ENCODE measurements at places on chromosomes 1 and 21.

GRCh38 chr1:193417403-193417802, 231.0 kb upstream of the B3GALT2 start:
- no peak for DNase-seq

GRCh38 chr1:169047074-169047473, 59.4 kb upstream of the ATP1B1 start:
- DNase-seq = no peak

DNA sequence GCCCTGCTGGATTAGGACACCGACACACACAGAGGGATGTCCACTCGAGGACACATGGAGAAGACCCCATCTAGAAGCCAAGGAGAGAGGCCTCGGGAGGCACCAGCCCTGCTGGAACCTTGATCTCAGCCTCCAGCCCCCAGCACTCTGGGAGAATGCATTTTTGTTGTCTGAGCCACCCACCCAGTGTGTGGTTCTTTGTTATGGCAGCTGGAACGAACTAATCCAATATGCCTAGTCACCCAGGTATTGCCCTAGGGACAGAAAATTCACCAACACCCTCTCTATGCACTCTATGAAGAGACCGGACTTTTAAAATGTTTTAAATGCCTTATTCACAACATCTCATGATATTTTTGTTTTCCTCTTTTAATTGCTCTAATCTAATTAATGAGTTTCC, 117.4 kb downstream of the CRYAA start:
- no peak for DNase-seq

- DNase-seq = peak; percentile 32
Measured at GRCh38 chr1:164611754-164612642, 53.0 kb downstream of the PBX1 start.

DNA sequence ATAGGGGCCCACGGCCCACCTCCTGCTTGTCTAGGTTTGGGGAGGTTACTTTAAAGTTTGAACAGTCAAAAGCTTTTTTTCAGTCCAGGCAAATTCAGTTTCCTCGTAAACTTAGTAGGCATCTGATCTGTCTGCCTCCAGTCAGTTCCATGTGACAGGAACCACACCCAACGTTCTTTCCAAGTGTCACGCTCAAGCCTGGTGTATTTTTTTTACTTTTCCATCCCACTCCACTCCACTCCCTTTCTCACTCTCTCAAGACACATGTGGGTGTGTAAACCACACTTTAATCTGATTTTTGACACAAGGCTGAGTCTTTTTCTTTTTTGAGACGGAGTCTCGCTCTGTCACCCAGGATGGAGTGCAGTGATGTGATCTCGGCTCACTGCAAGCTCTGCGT, 60.3 kb upstream of the GPR153 start:
- no peak for DNase-seq

GRCh38 chr1:54120698-54121481, 31.9 kb downstream of the CDCP2 start:
- no peak for DNase-seq

- DNase-seq = no peak
Measured at GRCh38 chr1:58964880-58965279, 181.0 kb upstream of the JUN start.

DNA sequence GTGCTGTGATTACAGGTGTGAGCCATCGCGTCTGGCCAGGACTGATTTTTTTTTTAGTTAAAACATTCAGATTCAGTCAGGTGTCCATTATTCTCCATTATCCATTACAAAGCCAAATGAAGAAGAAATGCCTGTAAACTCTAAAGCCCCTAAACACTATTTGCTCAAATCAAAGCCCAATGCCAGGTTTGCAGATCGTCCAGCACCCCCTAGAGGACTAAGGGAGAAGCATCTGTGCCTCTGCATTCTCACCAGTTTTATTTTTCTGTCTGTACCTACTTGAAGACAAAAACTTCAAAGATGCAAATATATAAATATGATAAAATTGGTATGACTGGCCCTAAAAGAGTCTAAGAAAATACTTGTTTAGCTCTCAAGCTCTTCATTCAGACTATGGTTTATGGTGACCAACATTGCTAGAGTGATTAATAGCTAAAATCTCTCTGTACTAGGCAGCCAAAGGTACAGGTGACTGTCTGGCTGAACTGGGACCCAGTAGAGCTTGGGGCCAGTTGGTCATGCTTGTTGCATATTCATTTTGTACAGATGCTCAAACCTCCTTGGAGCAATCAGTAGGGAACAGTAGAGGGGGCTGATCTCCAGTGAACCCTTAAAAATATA, 138.4 kb downstream of the SYT2 start:
- DNase-seq = peak; percentile 45

DNA sequence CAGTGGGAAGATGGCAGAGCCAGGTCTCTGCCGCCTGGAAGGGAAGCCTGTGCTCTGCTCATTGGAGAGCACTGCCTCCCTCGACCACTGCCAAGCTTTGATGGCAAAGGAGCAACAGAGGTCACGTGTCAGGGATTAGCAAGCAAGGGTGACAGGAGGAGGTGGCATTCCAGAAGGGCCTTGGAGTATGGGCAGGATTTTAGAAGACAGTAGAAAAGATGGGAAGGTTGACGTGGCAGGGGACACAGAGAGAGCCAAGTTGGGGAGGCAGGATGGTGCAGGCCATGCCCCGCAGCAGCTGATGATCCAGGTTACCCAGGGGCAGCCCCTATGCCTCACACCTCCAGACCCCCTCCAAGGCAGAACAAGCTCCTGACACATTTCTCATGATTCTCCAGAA, 21.9 kb upstream of the LBR start:
- no peak for DNase-seq

- peak; percentile 59 for DNase-seq
Measured at GRCh38 chr1:168498159-168498631, 45.6 kb downstream of the XCL2 start.

GRCh38 chr1:35962952-35963351, 32.0 kb downstream of the AGO3 start:
- DNase-seq = no peak

GRCh38 chr1:23555986-23556634, 3.2 kb downstream of the ID3 start:
- no peak for DNase-seq

DNA sequence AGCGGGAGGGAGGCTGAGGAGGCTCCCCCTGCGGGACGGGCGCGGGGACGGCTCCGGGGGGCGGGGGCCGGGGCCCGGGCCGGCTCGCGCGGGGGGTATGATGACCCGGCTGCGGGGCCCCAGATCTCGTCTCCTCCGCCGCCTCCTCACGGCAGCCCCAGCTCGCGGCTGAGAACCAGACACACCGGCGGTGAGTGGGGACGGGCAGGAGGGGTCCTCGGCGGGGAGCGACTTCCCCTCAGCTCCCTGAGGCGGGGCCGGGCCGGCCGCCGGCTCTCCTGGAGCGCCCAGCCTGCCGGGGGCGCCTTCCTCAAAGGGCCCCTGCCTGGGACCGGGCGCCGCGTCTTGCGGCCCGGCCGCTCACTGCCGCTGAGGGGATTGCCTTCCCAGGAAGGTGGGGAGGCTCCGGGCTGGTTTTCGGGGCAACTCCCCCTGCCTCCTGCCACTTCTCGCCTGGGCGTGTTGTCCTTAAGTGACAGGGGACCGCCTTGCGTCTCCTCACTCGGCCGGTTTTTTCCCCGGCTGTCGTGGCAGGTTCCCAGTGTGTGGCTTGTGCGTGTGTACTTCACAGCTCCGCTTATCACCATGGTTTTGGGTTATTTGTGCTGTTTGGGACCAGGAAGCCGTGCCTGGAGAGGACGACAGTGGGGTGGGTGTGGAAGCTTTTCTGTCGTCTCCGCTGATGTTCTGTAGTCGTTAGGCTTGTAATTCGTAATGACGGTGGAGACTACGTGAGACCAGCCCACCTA, 800 bp downstream of the HIPK1 start:
- no peak for DNase-seq

GRCh38 chr1:156394835-156395461, 25.9 kb downstream of the RHBG start:
- DNase-seq = no peak

GRCh38 chr1:206079135-206079534, 26.2 kb downstream of the RHEX start:
- DNase-seq = no peak

- no peak for DNase-seq
Measured at GRCh38 chr1:34705077-34705476, 49.8 kb upstream of the GJB5 start.

DNA sequence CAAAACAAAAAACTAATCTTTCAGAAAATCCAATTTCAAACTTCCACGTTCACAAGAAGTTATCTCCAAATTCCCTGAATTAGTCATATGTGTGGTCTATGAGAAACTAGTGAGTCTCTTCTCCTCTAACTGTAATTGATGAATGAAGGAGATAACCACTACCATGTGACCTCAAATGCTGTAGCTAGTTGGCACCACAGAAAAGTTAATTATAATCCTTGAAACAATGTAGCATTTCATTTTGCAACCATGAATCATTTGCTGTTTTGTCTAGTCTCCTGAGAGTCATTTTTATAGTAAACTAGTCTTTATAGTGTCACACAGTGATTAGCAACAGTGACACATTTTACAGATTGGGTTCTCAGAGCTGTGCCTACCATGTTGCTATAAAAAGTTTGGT, 287.5 kb downstream of the LRRIQ3 start:
- no peak for DNase-seq

DNA sequence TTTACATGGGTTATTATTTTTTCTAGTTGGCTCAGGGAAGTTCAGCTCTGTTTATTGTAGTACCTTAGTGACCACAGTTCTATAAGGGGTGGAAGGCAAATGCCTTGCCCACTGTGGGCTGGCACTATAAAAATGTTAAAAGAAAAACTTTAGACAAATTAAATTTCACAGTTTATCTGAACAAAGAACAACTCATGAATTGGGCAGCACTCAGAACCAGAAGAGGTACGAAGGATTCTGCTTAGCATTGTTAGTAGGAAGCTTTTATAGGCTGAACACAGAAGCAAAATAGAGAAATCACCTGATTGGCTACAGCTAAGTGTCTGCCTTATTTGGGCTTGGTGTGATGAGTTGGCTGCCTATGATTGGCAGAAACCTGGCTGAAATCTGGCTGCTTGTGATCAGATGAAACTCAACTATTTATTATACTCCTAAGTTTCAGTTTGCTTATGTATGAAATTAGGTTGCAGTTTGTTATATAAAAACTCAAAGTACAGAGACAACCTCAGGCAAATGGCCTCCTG, 35.8 kb upstream of the SLC35D1 start:
- no peak for DNase-seq

GRCh38 chr21:28104346-28104745, 888.3 kb downstream of the LTN1 start:
- DNase-seq = no peak

GRCh38 chr1:205520709-205521108, 16.2 kb downstream of the CDK18 start:
- DNase-seq = no peak

DNA sequence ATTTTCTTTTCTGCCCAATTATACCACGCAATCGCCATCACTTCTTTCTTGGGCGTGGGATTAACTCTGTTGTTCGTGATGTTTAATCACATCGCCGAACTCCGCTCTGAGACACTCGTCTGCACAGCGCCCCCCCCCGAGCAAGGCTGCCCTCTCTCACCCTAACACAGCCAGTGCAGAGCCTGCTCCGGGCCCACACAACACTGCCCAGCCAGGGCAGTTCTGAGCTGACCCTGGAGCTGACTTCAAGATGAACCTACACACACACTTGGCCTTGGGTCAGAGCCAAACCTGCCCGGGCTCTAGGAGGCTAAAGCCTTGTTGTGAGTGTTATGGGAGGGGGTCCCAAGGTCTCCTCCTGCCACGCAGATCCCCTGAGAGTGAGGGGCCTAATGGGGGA, 64.6 kb upstream of the LRP8 start:
- no peak for DNase-seq

DNA sequence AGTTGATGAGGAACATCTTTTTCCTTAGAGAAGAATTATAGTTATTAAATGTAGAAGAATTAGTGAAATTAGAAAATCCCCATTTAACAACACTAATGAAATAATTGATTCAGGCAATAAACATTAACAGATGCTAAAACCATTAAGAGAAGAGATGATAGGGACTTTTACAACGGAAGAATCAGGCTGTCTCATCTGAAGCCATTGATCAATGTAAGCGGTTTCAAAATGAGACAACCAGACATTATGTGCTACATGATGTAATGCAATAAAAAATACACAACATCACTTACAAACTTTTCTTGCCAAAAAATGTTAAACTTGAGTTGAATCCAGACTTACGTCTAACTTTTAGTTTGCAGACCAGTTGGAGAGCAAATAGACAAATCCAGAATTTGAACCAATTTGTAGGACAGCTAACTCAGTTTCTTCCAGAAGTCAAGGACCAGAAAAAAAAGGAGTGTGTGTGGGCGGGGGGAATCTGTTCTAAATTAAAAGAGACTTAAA, 165.4 kb upstream of the DPT start:
- no peak for DNase-seq

DNA sequence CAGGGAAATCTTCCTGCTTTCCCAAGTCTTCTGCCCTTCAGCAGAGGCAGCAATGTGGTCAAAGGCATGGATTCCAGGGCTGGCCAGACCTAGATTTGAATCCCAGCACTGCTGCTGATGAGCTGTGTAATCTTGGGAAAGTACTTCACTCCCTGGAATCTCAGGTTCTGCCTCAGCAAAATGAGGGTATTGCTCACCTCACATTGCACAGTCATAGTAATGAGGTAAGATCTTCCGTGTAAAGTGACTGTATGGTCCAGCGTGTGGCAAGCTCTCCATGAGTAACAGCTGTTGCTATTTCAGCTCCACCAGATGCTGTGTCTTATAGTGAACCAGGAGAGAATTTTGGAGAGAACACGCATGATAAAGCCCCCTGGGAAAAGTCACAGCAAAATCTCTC, 56.1 kb upstream of the F3 start:
- DNase-seq = no peak

DNA sequence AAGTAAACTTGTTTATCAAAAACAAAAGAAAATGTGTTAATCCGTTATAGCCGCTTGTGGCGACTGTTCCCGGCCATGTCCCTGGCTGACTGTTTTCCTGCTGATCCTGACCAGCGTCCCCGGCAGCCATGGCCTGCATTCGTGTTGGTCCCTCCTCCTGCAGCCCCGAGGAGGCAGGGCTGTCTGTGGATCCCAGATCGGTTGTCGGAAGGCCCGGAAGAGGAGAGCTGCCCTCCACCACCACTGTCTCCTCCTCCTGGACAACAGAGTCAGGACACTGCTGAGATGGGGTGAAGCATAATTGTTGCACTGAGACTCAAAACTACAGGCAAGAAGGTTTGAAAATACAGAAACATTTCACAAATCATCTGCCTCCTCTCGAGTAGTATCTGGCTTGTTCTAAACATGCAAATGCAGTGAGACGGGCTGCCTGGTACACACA, 3.6 kb upstream of the MXRA8 start:
- no peak for DNase-seq

DNA sequence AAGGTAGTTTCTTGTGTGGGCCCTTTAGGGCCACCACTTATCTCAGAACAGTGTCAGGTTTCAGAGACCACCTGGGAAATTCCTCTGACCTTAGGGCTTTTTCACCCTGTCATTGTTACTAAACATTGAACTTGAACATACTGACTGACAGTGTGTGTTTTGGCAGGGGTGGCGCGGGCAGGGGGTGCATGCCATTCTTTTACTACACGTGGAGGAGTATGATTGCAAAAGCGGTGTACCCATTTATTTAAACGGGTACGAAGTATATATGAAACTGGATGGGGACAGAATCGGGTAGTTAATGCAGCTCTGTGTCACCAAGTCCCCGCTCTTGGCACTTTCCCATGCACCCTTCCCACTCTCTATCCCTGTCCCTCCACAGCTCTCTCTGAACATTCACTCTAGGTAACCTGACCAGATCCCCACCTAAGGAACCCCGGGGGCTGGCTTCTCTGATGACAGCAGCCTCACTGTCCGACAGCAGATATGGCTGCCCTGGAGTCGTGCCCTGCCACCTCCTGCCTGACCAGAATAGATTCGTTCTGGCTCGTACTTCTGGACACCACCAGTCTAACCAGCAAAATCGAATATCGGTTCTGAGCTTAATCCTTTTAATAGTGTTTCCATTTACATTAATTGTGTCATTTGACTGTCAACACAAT, 51.3 kb downstream of the NFASC start:
- DNase-seq = no peak

Measured in NCI-H446 treated with DMSO at 0.1 percent for 48 hours (cell line).